ENCODE measurements at places on chromosomes 16 and 17.

DNA sequence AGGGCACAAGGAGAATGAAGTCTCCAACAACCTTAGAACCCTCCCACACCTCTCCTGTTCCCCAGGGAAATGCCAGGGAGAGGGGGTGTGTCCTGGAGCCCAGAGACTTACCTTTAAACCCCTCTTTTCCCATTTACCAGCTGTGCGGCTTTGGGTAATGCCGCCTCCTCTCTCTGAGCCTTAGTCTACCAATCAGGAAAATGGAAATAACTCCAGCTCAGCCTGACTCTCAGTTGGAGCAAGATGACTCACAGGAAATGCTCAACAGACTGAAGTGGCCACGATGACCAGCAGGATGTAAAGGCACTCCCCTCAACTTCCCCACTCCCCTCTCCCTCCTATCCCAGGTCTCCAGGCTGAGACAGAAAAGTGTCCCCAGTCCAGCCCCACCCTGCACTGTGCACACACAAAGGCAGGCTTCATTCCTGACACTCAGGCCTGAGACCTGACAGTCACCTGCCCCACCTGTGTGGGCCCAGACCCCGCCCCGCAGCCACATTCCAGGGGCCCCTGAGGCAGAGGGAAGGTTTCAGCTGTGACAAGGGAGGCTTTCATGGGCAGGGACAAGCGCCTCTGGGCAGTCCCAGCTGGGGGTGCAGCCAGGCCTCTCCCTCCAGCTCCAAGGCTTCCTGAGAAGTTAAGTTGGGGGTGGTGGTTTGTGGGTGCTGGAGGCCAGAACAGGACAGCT lies 3.0 kb upstream of the KRT15 start:
- no peak for DNase-seq

DNA sequence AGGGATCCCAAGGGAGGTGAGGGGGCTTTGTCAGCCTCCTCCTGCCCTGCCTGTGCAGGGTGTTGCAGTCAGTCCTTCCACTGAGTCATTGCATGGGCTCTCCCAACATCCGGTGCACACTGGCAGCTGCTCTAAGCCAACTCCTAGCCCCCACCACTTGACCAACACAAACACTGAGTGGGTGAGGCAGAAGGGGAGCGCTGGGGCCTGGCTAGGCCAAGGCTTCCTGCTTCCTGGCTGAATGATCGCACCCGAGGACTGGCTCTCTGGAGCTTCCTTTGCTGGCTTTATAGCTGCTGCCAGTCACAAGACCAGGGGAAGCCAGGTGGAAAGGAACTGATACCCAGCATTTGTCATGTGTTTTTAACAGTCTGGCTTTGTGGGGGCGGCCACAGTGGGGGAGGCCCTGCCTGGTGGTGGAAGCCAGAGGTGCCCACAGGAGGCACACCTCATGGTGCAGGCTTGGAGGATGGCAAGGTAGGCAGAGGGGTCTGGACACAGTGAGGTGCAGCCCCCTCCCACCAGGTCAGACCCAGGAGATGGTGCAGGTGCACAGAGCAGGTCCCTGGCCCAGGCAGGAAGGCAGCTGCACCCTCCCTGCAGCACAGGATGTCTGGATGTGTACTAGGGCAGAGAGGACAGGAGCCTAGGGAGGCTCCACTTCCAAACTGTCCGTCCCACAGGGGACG lies 6.8 kb downstream of the MPG start:
- DNase-seq = peak; percentile 89

GRCh38 chr16:24140730-24141129 lies 115.4 kb upstream of the CACNG3 start:
- DNase-seq = no peak

DNA sequence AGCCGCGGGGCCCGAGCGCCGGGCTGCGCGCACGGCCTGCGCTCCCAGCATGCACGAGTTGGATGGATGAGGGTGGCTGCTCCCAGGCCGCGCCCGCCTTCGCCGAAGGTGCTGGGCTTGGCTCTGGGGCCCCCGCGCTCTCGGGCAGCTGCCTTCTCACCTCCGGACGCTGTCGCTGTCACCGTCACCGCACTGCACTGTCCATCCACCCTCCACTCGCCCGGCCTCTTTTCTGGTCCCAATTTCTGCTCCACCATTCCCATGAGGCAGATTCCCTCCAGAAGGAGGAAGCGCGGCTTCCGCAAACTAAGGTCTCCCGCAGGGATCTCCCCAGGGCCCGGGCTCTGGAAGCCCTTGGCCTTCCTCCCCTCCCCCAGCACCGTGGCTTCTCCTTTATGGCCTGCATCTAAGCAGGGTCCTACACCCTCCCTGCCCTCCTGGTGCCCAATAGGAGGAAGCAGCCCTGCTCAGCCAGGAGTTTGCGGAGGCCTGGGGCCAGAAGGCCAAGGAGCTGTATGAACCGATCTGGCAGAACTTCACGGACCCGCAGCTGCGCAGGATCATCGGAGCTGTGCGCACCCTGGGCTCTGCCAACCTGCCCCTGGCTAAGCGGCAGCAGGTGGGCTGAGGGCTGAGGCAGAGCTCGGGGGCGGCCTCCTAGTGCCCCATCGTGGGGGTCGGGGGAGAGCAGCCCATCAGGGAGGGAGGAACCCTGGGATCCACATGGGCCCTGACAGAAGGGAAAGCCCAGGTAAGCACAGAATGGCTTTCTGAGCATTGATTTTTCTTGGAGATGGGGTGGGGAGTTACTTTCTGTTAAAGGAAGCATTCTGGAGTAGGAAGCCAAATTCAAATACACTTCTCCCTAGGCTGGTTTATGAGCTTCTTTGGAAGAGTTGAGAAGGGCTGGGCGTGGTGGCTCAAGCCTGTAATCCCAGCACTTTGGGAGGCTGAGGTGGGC lies 899 bp downstream of the ACE start:
- no peak for DNase-seq

GRCh38 chr16:49464877-49465504 lies 91.4 kb downstream of the C16orf78 start:
- DNase-seq = no peak

- no peak for DNase-seq
Measured at GRCh38 chr17:31061678-31062077, 33.1 kb upstream of the NF1 start.

DNA sequence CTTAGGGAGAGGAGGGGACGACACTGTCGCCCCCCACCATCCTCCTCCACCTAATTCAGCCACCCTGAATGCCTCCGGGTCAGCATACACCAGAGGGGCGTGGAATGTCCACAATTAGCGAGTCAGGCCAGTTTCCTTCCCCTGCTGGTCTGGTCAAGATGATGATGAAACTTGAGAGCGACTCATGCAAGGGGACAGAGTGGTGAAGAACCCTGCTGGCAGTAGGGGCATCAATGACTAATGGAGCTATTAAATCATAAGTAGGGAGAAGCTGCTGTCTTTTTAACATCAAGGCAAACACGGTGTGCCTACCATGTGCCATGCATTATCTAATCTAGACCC lies 7.2 kb downstream of the SPACA3 start:
- DNase-seq = no peak
